Stimulated activated CD8-positive, alpha-beta memory T cell treated with anti-CD3 and anti-CD28 coated beads, Interleukin-4, amount 100 ng/mL, for 1 hour (primary cell): ENCODE measurements at places on chromosomes 4 and X.

GRCh38 chr4:22410645-22411247 is 105.1 kb downstream of the ADGRA3 start:
- DNase-seq: no peak

DNA sequence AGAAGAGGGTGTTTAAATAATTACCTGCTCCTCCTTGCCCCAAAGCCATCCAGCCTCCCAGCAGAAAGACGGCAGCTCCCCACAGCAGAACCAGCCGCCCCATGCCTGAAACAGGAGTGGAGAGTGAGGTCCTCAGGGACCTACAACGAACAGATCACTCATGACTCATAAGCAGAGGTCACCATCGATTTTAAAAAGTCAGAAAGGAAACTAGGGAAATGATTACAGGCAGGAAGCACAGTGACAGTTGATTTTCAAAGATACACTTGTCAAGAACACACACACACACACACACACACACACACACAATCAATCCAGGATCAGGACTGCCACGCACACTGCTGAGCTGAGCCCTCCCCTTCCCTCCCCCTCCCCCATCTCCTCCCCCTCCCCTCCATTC is at the start of gene CRLF2:
Gene CRLF2 (minus strand): TSS at position 118 of the 400 bp plus-strand sequence. CDS start 15 bp downstream, at position 103.
- DNase-seq: no peak

DNA sequence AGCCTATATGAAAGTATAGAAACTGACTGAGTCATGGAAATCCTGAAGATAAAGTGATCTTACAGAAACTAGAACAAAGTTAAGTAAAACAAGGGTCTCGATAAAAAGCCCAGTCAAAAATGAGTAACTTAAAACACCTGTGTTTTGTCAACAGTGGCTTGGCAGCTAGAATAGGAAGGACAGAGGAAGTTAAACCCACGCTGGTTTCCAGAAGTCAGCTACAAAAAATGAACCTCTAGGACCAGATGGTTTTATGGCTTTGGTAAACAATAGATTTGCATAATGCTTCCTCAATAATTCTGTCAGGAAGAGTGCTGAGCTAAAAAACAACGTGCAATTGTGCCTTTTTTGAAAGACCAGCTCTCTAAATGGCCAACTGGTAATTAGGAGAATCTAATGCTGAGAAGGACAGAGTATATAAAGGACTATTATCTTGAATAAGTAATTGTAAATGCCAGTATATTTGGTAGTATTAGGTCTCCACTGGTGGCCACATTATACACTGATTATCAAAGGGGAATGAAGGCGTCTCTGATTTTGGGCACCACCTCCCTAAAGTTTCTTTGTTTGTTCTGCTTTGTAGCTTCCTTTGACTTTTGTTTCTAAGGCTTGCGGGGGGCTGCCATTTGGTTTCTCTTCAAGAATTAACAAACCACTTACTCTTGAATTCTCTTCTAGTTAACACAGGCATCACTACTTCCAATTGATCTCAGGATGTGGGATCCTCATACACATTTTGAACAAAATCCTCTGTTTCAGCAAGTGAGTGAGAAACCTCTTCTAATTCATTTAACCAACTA is 72.2 kb upstream of the PPP3CA start:
- no peak for DNase-seq

GRCh38 chrX:133981924-133982323 is 3.5 kb downstream of the GPC3 start:
- DNase-seq: no peak

GRCh38 chr4:168694667-168695066 is 197.8 kb downstream of the PALLD start:
- DNase-seq: no peak

DNA sequence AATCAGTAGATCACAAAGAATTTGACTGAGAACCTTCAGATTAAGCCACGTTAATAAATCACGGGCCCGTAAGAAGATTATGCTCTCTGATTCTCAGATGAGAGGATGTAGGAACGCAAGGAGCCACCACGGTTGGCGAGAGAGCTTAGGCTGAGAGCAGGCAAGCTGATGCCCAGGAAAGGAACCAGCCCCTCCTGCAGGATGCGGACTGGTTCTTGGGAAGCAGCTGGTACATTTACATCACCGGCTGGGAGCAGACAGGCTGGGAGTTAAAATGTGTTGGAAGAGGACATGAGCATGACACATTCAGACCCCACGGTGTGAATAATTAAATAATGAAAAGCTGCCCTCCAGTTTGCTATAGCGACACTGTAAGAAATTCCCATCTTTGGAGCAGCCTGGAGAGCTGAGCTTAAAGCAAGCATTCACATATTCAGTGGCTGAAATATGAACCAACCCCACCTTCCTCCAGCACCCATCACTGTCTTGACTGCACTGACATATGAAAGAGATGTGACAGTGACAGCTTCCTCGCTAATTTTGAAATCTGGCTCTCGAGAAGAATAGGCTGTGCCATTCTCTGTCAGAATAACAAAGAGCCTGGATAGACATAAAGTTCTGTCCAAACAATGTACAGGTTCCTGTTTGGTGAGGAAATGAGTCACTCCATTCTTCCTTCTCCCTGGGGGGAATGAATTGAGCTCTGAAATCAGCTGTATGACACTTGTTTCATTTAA is 33.1 kb downstream of the LNX1 start:
- no peak for DNase-seq

DNA sequence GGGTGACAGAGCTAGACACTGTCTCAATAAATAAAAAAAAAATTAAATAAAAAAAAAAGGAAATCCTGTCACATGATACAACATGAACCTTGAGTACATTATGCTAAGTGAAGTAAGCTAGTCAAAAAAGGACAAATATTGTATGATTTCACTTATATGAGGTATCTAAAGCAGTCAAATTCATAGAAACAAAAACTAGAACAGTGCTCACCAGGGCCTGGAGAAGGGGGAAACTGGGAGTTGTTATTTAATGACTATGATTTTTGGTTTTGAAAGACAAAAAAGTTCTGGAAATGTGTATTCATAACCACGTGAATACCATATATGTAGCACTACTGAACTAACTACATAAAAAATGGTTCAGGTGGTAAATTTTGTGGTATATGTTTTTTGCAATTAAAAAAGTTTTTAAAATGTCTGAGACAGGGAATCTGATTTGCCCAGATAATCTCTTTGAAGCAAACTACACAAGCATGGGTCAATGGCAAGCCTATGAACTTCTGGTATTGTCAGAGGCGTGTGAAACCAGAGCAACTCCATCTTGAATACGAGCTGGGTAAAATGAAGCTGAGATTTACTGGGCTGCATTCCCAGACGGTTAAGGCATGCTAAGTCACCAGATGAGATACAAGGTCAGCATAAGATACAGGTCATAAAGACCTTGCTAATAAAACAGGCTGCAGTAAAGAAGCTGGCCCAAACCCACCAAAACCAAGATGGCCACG is 42.3 kb downstream of the ANAPC10 start:
- no peak for DNase-seq

DNA sequence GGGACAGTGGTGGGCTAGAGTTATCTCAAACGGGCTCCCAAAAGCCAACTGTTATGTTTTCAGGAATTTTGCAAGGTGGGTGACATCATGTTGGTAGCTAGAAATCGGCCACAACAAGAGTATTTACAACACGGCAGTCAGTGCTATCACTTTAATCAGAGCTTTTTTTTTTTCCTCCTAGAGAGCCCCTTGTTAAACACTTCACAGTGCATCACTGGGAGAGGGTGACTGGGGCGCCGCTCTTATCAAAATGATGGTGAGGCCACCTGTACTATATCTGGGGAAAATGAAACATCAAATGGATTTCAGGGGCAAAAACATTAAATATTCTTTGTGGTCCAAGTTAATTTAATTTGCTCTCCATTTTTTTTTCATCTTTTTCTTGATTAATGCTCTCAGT is 44.9 kb downstream of the MAMLD1 start:
- no peak for DNase-seq

DNA sequence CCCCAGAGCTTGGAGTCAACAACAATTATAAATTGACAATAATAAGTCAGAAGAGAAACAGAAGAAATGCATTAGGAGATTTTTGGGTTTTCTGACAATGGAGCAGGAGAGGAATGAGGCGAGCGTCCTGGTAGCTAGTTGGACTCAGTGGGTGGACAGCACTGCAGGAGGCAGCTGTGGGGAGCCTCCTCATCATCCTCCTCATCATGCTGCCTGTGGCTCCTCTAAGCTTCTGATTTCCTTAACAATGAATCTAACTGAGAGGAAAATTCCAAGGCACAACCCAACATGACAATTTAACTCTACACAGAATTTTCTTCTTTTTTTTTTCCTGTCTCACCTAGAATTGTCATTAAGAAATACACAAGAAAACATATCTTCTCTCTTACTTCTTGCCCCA is 357.1 kb upstream of the NOCT start:
- DNase-seq: no peak

GRCh38 chrX:128818690-128819089 is 704.6 kb downstream of the SMARCA1 start:
- DNase-seq: no peak

DNA sequence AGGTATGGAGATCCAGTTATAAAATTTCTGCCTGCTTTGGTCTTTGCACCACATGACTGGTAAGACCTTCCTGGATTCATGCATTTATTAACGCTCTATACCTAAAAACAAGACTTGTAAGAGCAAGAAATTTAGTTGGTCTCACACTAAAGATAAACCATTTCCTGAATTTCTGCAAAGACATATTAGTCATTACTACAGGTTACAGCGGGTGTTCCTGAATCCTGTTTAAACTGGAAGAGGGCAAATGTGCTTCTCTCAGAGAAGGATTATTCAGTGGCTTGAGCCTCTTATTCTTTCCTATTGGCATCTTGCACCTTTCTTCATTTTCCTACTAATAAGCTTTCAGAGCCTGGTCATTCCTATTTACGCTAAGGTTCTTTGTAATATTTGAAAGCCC is 397.6 kb upstream of the TENM3 start:
- DNase-seq: no peak

DNA sequence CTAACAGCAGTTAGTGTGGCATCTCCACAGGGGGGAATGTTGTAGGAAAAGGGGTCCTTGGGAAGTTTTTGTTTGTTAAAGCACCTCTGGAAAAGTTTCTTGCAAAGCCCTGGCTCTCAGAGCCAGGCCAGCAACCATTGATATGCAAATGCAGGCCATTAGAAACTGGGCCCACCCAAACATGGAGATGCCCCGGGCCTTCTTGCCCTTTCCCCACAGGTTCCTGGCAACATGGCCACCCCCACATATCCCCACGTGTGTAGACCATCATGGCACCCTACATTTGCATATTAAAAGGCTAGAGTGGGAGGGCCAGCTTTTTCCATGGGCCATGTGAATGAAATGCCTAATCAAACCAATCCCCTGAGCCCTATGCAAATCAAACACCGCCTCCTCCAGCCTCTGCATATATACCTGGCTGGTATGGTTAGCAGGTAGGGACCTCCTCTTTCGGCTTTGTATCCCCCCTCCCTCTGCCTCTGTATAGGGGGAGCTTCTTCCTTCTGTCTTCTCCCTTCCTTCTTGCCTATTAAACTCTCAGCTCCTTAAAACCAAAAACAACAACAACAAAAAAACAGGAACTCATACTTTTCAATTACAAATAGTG is 44.0 kb upstream of the ZCCHC13 start:
- DNase-seq: no peak

- no peak for DNase-seq
Measured at GRCh38 chr4:52665592-52665991, 6.5 kb upstream of the USP46 start.

DNA sequence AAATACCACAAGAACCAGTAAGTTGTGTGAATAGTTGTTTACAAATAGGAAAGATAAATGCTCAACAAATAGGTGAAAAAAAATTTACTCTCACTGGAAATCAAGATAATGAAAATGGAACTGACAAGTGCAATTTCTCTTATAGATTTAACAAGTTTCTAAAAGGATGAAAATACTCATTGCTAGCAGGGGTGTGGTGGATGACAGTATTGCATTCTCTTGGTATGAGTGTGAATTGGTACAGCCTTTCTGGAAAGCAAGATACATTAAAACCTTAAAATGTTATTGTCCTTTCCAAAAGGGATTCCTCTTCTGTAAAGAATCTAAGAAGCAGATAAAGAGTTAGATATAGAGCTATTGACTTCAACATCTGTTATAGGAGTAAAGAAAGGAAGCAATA is 240.0 kb upstream of the RPS6KA3 start:
- DNase-seq: no peak

- DNase-seq: no peak
Measured at GRCh38 chr4:103032574-103032973, 13.1 kb upstream of the SLC9B1 start.

DNA sequence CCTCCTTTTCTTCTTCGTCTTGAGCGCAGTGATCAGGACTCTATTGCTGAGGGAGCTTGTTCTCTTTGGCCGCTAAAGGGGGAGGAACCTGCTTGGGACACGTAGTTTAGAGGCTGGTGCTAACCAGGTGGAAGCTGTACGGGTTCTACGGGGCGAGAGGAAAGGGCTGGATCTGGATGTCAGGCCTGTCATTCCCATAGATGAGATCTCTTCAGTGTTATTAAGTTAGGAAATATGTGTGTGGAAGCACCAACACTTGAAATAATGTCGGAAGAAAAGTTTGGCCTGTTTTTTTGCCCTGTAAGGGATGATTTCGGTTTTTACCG is 643 bp downstream of the SRP72 start:
- DNase-seq: no peak

GRCh38 chrX:39586359-39586758 is 511.4 kb downstream of the BCOR start:
- DNase-seq: no peak

DNA sequence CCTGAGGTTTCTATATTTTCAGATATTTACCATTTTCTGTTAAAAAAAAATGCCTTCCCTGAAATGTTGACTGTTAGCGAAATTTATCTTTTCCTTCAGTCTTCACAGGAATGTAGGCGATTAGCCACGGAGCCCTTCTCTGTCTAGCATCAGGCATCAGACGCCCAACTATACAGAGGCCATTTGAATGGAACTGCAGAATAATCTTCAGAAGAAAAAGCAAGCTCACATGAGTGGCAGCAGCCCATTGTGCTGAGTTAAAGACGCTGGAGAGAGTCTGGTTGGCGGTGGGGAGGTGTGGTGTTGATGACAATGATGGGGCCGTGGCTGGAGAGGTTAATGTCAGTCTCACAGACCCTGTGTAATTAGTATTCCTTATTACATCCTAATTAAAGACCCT is 196.8 kb upstream of the LEF1 start:
- no peak for DNase-seq

DNA sequence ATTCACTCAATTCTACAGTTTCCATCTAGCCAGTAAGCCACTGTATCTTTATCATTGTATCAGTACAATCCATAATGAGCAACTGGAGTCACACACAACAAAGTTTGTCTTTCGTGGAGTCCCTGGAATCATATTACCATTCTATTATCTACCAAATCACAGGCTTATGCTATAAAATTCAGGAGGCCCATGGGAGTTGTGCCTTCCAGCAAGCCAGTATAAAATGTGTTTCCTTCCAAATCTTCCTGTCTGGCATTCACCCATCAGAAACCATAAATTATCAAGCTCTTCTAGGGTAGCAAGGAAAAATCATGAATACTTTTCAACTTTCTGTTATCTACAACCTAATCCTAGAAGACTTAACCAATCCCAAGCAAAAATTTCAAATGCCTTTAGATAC is 1383.3 kb upstream of the PCDH7 start:
- no peak for DNase-seq

GRCh38 chr4:120071192-120071795 is 4.6 kb upstream of the MAD2L1 start:
- no peak for DNase-seq

GRCh38 chr4:14169460-14169859 is 541.9 kb upstream of the BOD1L1 start:
- no peak for DNase-seq

- DNase-seq: no peak
Measured at GRCh38 chrX:34546366-34546765, 110.7 kb downstream of the TMEM47 start.

- DNase-seq: no peak
Measured at GRCh38 chr4:38857354-38858096, 908 bp upstream of the TLR6 start.
